Smooth muscle cell of bladder (primary cell): ENCODE measurements at places on chromosomes 2 and 18. TPM values are rescaled to one million over a fixed set of nuclear protein-coding genes. Genes with fewer than 3 reads are reported as not detected.

GPR17 gene
- not detected in 2 replicates for total RNA-seq

CCBE1 gene
- total RNA-seq = 16.6 and 21.7 TPM in 2 replicates

PIKFYVE gene
- 28.6 and 39.0 TPM in 2 replicates for total RNA-seq

C2orf76 gene
- total RNA-seq = 12.2 and 14.6 TPM in 2 replicates

COLEC11 gene
- total RNA-seq = 0.57 and 1.4 TPM in 2 replicates

GREB1 gene
- total RNA-seq = 1.3 and 2.1 TPM in 2 replicates

NEU4 gene
- under 0.01 TPM in 1 of 2 replicates, not detected in the other for total RNA-seq

KCNK3 gene
- total RNA-seq = 0.18 and 0.28 TPM in 2 replicates

CXCR2 gene
- not detected in 2 replicates for total RNA-seq

LRRC30 gene
- not detected in 2 replicates for total RNA-seq
